ENCODE measurements at places on chromosomes 4 and X.

GRCh38 chr4:41022116-41022515, 192.2 kb downstream of the APBB2 start:
- no peak for DNase-seq

GRCh38 chr4:26294904-26295303, 25.9 kb upstream of the RBPJ start:
- DNase-seq = no peak

DNA sequence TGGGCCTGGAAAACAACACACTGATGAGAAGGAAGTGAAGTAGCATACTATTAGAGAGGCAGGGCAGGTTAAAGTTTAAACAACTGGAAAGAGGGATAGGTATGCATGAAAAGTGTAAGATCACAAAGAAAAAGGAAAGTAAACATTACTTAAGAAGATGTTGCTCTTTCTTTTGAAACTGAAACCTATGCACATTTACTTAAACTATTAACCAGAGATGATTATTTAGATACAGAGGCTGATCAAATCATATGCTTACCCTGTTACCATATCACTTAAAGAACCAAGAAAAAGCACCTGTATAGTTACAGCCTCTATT, 37.8 kb downstream of the NAP1L5 start:
- DNase-seq = no peak

DNA sequence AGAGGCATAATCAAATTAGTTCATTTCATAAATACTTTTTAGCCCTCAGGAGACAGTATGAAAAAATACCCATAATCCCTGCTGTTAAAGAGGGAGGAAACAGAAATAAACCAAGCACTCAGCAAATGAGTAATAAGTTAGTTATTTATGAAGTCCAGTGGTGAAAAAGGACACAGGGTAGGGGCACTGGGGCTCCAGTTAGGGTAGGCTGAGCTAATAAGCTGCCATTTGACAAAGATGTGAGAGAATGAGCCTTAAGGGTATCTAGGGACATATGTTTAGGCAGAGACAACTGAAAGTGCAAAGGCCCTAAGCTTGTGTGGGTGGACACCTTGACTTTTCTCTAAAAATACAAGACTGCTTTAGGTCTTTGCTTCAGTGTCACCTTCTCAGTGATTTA, 94.4 kb downstream of the IL15 start:
- DNase-seq = no peak

DNA sequence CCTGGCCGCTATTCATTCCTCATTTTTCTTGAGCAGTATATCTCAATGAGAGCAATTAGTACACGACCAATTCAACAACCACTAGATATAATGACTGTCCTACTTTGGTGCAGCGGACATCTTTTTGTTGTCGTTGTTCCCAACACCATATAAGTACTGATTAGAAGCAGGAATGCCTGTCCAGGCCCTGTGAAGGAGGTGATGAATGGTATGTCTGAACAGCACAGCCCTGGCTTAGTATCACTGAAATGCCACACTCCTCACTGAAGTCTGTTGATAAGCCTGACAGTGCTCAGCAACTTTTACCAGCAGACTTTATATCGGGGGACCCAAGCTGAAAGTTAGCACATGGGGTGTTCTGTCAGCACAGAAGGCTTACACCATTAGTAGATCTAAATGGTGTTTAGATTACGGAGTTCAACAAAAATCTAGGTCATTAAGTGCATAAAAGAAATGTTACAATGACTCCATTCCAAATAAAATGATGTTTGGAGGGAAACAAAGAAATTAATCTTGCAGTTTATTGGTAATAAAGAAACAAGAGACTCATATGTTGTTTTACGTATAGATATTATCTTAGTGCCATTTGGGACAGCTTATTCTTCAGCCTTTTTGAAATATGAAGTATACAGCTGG, 228.3 kb upstream of the TTC29 start:
- DNase-seq = no peak

GRCh38 chr4:77578145-77578544, 27.5 kb upstream of the CXCL13 start:
- no peak for DNase-seq

GRCh38 chrX:1336948-1337779, 579 bp downstream of the IL3RA start:
- DNase-seq = no peak

GRCh38 chrX:104564921-104565703, 887 bp upstream of the IL1RAPL2 start:
- no peak for DNase-seq

GRCh38 chrX:81957900-81958545, 756.1 kb downstream of the SH3BGRL start:
- no peak for DNase-seq

DNA sequence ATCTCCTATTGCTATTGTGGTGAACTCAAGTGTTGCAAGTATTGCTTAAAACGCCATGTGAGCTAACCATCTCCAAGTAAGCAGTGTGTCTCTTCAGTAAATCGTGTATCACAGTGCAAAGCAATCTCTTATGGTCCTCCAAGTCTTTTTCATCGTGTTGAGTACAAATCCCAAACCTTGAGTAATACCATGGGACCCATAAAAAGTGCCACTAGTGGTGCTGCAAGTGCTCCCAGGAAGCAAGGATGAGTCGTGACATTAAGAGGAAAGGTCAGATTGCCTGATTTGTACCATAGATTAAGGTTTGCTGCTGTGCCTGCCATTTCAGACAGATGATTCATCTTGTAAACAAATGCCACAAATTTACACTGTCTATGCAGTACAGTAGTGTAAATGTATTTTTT, 66.9 kb upstream of the BMPR1B start:
- DNase-seq = peak; percentile 10

GRCh38 chr4:5683566-5683965, 24.8 kb downstream of the EVC2 start:
- no peak for DNase-seq

DNA sequence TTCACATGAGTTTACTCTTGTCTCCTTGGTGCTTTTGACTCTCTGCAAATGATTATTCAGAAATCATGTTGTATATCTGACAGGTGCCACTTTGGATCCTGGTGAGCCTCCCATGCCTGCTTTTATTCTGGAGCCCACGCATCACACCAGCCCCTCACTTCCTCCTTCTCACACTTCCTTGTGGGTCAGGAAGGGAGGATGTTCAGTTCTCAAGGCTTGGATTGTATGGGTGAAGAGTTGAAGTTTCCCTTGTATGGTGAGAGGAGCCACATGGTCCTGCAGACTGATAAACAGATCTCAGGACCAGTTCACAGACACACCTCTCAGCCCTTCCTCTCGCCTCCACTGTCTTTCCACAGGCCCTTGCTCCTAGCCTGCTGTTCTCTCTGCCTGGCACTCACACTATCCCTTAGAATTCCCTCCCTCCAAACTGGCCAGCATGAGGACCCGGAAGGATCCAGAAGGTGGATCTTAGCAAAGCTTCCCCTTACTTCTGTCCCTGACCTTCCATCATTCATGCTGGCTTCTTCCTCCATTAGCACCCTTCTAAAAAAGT, 92.1 kb downstream of the STK32B start:
- no peak for DNase-seq

DNA sequence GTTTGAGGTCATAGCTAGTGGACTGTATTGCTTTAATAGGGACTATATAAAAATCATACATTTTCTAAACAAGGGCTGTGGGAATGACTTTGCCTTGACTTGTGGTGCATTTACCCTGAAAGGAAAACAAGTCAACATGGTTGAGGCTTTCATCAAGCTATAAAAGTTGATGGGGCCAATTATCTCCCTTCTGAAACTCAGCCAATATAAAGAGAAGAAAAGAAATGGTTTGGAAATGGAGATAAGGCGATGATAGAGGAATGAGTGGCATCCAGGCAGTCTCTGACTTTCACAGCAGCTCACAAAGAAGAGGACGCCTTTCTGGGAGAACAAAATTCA, 118.7 kb downstream of the SMARCA1 start:
- DNase-seq = no peak

DNA sequence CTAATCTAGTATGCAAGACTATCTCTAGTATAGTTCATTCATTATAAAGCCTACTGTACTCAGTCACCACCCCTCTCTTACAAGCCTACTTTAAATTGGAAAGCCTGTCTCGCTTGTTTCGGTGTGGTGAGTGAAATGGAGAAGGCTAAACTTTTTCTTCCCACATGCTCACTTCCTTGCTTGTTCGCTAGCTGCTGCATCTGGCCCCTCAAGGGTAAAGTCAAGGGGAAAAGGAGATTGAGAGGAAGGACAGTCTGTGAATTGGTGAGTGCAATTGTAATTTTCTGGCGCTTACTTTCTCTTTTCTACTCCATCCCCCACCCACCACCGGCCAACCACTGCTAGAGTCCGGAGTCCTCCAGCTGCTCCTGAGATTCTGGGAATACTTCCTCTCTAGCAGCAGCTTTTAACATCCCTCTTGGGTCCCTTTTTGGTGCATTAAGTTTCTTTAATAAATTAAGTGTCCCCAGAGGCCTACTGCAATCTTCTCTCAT, 12.1 kb upstream of the ARAP2 start:
- no peak for DNase-seq

- DNase-seq = no peak
Measured at GRCh38 chr4:116665716-116666115, 419.7 kb downstream of the TRAM1L1 start.

DNA sequence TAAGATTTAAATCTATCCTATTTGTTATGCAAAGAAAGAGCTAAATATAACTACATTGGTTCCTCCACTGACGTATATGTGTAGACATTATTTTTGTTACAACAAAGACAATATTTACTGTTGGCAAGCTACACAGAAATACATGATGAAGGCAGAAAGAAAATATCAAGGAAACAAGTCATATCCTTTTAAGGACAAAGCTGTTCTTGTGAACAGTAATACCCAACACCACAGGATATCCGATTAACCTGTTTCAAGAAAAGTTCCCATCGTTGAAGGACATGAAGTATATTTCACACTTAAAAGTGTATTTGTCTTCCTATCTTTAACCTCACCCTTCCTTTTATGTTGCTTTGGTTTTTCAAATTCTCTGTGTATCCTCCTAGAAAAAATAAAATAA, 235.8 kb upstream of the AADAT start:
- no peak for DNase-seq

GRCh38 chr4:98887145-98887544, 41.8 kb downstream of the EIF4E start:
- no peak for DNase-seq

All from RCC 7860 (cell line).